ENCODE measurements at places on chromosomes 7 and 10.
A peak's percentile ranks its signal among the peaks of the same experiment; 100 is the strongest.

GRCh38 chr7:2709553-2710285, 21.7 kb downstream of the AMZ1 start:
- peak; percentile 61 for DNase-seq

- no peak for DNase-seq
Measured at GRCh38 chr7:46468753-46469356, 547.8 kb upstream of the IGFBP3 start.

- DNase-seq: no peak
Measured at GRCh38 chr10:50624866-50625501, 1.2 kb upstream of the SGMS1 start.

- no peak for DNase-seq
Measured at GRCh38 chr10:9895453-9895852, 1122.2 kb upstream of the CELF2 start.

DNA sequence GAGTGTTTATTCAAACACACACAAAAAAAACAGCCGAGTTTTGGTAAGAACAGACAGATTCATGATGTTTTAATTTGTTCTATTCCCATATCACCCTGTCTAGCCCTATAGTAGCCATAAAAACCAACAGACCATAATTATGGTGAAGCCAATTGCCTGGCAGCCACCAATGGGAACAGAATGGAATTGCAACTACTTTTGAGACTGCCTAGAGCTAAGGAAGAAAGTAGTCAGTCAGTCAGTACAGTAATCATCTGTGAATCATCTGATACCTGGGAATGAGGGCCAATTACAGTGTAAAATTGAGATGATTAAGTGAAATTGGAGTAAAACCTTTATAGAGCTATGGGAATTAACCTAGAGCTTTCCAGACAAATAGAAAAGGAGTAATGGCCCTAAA, 952.7 kb upstream of the KCND2 start:
- no peak for DNase-seq

- DNase-seq: no peak
Measured at GRCh38 chr7:106247841-106248240, 36.9 kb downstream of the NAMPT start.

- DNase-seq: no peak
Measured at GRCh38 chr7:70034999-70035398, 436.7 kb downstream of the AUTS2 start.

DNA sequence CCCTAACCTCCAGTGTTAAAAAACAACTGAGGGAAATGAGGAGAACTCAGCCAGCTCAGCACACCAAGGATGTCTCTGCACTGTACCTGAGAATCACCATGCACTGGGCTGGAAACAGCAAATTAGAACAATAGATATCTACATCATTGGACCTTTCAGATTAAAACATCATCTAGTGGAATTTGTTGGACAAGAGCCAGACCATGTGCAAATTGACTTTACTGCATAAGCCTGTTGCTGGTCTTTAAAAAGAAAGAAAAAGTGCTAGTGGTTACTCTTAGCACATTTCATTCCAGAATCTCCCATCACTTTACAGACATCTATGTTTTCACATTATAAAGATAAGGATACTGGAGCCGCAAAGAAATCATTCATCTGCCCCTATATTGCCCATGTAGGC, 75.4 kb downstream of the FGFR2 start:
- no peak for DNase-seq

DNA sequence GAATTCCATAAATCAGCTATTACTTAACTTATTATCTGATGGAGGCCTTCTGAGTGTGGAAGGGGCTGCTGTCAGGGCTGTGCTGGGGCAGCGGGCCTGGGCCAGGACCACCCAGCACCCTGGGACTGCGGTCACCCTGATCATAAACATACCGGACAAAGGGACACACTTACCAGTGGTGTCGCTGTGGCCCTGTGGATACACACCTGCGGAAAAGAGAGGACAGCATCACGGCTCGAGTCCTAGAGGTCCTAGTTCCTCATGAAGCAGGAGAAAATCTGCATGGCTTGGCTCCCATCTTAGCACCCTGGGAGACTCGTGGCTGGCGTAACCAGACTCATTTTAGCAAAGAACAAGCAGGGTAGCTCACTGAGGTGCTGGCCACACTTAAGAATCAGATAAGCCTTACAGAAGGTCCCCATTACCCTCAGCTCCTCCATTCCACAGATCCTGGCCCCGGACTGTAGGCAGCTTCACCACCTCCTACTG, 17.7 kb downstream of the IL15RA start:
- DNase-seq: no peak

GRCh38 chr10:51700228-51700817, 928 bp upstream of the CSTF2T start:
- DNase-seq: no peak
